ENCODE measurements at places on chromosomes 6 and 20.

- DNase-seq = peak; percentile 78
Measured at GRCh38 chr20:56839786-56840185, 210.7 kb downstream of the TFAP2C start.

GRCh38 chr6:131215219-131215618 lies 80.0 kb downstream of the AKAP7 start:
- DNase-seq = no peak

- DNase-seq = no peak
Measured at GRCh38 chr6:150586850-150587359, 12.8 kb upstream of the PLEKHG1 start.

GRCh38 chr20:37390503-37390890 lies 44.6 kb downstream of the SRC start:
- no peak for DNase-seq
